Vagina (tissue), 2 donors: ENCODE measurements at places on chromosomes 6 and 20.

GRCh38 chr6:123768921-123769320 is 34.7 kb upstream of the NKAIN2 start:
- DNase-seq: no peak

- no peak for DNase-seq
Measured at GRCh38 chr20:14924433-14924832, 587.0 kb upstream of the FLRT3 start.

DNA sequence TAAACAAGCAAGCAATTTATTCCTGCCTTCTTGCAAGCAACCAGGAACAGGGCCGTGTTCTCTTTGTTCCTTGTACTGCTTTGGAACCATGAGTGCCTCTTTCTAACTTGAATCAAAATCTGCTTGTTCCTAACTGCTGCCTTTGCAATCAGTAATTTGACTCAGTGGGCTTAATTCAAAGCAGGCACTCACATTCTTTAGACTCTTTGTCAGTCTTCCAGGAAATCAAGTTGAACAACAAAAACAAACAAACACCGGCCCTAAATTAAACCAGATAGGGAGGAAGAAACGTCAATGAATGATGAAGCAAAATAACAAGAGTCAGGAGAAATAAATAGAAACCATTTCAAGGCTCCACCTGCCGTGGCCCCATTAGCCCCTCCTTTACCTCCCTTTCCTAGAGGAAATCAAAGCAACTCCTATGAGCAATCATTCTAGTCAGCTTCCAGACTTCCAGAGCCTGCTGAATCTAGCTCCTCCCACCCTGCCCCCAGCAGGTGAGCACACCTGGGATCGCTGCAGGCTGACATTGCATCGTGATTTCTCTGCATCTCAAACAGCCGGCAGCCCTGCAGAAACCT is 582.2 kb upstream of the FLRT3 start:
- no peak for DNase-seq

DNA sequence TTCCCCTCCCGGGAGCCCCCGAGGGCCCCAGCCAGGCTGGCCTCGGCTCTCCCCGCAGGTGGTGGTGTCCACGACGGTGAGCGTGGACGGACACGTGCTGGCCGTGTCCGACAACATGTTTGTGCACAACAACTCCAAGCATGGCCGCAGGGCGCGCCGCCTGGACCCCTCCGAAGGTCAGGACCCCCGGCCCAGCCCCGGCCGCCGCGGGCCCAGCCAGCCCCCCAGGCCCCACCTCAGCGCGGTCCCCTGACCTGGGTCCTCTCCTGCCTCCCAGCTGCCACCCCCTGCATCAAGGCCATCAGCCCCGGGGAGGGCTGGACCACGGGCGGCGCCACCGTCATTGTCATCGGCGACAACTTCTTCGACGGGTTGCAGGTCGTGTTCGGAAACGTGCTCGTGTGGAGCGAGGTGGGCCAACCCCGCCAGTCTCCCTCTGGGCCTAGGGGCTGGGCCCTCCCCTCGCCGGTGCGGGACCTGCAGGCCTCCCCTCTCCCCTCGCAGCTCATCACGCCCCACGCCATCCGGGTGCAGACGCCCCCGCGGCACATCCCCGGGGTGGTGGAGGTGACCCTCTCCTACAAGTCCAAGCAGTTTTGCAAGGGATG is 51.0 kb downstream of the CPXM1 start:
- peak; percentile 83 for DNase-seq

DNA sequence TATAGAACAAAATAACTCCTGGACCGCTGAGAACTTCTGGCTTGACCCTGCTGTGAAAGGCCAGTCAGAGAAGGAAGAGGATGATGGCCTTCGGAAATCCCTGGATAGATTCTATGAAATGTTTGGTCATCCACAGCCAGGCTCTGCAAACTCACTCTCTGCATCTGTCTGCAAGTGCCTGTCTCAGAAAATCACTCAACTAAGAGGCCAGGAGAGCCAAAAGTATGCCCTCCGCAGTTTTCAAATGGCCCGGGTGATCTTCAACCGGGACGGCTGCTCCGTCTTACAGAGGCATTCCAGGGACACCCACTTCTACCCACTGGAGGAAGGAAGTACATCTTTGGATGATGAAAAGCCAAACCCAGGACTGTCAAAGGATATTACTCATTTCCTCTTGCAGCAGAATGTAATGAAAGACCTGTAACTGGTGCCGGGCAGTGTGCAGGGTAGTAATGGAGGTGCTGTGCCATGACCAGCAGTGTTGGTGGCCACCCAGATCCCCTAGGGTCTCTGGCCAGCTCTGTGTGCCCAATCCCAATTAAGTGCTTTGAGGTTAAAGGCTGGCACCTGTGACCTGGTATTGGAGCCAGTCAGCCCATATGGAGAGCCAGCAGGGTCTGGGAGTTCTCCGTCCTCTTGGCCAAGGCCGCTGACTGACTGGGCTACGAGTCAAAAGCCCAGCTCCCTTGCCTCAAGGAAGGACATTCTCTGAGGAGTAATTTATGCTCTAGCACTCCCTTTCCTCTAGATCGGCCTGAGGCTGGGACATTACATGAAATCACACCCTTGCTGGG is 87.1 kb downstream of the TRMT6 start:
- no peak for DNase-seq
